Fibroblast of skin of right quadriceps (primary cell): ENCODE measurements at places on chromosomes 11 and 22.

DNA sequence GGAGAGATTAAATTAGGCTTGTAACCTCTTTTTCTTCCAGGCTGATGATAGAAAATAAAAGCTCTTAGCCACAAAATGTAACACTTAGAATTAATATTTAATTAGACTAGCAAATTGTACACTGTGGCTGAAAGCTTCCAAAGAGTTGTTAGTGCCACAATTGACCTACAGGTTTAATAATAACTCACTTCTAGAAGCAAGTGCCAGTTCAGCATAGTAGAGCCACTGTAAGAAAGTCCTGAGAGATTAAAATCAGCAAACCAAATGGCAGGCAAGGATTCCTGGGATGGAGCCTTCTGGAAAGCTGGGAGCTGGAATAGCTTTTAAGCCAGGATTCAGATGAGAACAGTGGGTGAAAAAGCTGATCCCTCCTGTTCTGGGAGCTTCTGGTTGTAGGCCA, 131.0 kb downstream of the ELP4 start:
- no peak for DNase-seq

DNA sequence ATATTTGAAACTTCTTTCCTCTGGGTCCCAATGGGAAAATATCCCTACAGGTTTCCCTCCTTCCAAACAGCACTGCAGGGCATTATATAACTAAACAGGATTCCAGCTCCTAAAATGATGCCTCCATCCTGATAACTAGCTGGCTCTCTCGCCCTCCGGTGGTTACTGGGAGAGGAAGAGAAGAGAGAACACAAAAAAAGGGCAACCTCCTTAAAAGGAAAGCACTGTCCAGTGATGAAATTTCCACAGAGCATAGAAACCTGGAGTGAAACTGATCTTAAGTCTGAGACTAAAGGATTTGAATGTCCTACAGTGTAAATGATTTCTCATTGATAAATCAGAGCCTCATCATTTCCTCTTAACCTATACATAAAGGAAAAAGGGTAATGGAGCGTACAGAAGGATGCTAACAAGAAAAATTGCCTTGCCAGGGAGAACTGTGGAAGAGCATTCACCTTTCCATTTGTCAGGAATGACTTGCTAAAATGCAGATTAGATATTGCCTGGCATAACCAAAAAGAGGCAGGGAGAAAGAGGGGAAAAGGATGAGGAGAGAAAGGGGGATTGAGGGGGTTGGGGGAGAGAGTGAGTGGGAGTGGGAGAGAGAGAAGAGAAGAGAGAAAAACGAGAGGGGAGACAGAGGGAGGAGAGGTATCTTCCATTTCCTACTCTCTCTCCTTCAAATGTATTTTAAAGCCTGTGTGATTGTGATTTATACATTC, 121.3 kb downstream of the APOL5 start:
- DNase-seq = peak; percentile 82

GRCh38 chr22:20205964-20206708, 55.3 kb upstream of the CCDC188 start:
- peak; percentile 73 for DNase-seq

- no peak for DNase-seq
Observed at GRCh38 chr11:6362185-6362872, 27.9 kb upstream of the SMPD1 start.

- DNase-seq = no peak
Observed at GRCh38 chr22:40462195-40462984, 92.0 kb downstream of the SGSM3 start.

GRCh38 chr22:33474587-33474986, 416.4 kb upstream of the SYN3 start:
- DNase-seq = no peak
